NCI-H2107 (cell line): ENCODE measurements at places on chromosomes 2 and 18.
A peak's percentile ranks its signal among the peaks of the same experiment; 100 is the strongest.

GRCh38 chr2:203501873-203502272 lies 33.2 kb downstream of the RAPH1 start:
- no peak for DNase-seq

- DNase-seq = no peak
Observed at GRCh38 chr2:223545830-223546229, 56.3 kb downstream of the SCG2 start.

DNA sequence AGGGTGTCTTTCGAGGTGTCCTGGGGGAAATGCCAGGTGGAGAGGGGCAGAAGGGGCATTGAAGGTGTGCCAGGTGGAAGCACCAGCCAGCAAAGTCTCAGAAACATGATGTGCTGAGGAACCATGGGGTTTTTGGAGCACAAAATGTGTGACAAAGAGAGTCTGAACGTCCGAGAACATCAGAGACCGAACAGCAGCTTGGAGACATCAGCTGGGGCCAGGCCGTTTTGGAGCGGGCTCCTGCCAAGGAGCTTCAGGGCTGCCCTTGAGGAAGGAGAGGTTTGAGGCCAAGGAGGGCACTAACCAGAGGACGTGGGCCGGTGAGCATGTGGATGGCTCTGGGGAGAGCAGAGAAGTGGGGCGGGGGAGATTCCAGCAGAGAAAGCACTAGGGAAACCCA lies 5.3 kb upstream of the MBP start:
- no peak for DNase-seq

DNA sequence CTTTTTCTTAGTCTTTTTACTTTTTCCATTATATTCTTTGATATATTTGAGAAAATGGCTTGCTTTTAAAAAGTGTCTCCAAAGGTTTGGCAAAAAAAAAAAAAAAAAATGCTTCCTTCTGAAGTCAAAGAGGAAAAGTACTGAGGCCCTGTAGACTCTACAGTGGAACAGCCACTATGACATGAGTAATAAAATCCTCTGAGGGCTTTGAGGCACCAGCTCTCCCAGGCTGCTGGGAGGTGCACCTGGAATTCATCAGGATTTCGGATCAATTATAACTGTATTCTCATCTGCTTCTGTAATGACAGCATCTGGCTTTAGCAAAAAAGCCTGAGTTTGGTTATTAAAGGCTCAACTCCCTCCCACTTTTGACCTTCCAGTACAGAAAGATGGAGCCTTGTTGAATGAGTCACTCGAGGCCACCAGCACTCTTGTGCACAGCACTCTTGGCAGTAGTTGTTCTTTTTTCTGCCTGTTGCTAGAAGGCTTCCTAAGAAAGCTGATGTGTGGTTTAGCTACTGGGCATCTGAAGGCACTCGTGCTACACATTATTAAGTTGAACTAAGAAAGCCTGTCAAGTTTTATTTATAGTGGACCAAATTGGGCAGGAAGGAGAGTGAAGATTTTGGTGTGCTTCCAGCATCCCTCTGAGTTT lies 131.3 kb downstream of the PRPF40A start:
- DNase-seq = no peak

- no peak for DNase-seq
Observed at GRCh38 chr18:74595431-74595830, 2.2 kb upstream of the ZNF407 start.

DNA sequence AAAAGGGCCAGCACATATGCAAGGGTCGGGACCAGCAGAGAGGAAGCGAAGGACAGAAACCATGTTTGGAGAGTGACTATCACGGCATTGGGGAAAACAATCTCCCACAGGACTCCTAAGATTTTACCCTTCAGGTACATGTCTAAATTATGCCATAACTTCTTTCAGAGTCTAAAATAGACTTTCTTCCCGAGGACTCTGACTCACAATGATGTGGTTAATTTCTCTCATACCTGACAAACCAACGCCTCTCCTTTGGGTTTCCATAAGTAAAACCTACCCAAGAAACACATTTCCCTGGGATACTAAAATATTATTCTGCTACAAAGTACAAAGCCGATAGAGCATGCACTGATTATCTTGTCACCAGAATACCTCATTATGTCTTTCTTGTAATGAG lies 127.8 kb upstream of the NETO1 start:
- no peak for DNase-seq

GRCh38 chr2:118882693-118883336 lies 35.4 kb upstream of the EN1 start:
- DNase-seq = peak; percentile 20

DNA sequence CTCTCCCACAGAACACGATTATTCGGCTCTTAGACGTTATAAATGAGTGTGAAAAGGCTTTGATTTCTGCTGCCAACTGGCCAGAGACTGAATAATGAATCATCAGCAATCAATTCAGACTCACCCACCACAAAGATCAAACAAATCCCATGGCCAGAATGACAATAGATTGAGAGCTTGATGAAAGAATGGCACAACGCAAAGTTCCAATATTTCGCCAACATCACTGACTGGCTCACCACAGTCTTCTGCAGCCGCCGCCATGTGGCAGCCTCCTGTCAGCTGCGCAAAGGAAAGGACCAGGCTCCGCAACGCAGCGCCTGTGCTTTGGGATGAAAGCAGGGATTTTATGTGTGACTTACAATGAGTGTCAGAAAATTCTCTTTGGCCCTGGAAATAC lies 104.4 kb upstream of the SOX11 start:
- DNase-seq = no peak

DNA sequence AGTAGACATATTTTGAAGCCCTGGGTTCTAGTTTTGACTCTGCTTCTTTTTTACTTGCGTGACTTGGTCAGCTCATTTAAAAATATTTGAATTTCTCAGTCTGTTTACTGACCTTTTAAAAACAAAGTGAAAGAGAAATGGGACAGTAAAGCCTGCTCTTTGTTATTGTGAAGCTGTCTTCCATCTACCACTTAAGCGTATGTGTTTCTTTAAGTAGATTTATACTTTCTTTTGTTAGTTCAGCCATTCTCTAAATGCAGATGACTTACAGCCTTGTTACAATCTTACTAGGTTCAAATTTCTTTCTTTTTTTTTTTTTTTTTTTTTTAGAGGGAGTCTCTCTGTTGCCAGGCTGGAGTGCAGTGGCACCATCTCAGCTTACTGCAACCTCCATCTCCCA lies 79.5 kb downstream of the UBR3 start:
- DNase-seq = no peak

DNA sequence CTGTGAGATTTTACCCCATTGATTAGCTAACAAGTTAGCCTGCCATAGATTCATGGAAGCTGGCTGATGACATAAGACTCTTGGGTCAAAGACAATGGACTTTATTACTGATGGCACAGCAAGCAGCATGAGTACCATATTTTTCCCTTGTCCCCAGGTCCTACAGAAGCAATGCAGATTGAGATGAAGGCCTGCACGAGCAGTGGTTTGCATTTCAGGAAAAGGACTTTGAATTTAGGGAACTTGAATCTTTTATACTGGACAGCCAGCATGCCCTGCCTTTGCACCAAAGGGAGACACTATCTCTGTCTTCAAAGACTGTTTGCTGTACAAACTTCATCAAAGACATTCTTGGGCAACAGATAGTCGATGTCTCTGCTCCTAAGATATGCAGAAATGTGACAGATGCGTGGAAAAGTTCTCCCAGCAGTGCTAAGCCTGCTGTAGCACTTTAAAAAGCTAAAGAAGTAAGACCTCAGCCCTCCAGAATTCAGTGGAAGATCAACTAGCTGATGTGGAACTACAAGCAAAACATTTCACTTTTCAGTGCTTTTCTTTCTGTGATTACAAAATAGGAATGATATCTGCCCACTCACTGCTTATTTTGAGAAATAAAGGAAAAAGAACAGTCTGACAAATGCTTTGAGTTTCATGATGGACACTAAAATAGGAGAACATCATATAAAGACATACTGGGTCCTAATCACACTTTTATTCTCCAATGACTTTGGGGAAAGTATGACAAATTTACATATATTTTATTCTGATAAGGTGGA lies 44.4 kb upstream of the TANK start:
- no peak for DNase-seq

DNA sequence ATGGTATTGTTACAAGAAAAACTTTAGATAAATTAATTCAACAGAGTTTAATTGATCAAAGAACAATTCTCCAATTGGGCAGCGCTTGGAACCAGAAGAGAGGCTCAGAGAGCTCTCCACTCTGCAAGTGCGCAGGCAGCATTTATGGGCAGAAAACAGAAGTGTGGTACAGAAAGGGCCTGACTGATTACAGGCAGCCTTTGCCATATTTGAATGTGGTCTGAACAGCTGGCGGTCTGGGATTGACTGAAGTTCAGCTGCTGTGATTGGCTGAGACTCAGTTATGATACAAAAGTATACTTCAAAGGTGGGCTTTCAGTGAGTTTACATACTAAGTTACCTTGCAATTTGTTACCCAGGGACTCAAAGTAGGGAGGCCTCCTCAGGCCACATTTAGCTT lies 301.3 kb upstream of the ID2 start:
- no peak for DNase-seq

DNA sequence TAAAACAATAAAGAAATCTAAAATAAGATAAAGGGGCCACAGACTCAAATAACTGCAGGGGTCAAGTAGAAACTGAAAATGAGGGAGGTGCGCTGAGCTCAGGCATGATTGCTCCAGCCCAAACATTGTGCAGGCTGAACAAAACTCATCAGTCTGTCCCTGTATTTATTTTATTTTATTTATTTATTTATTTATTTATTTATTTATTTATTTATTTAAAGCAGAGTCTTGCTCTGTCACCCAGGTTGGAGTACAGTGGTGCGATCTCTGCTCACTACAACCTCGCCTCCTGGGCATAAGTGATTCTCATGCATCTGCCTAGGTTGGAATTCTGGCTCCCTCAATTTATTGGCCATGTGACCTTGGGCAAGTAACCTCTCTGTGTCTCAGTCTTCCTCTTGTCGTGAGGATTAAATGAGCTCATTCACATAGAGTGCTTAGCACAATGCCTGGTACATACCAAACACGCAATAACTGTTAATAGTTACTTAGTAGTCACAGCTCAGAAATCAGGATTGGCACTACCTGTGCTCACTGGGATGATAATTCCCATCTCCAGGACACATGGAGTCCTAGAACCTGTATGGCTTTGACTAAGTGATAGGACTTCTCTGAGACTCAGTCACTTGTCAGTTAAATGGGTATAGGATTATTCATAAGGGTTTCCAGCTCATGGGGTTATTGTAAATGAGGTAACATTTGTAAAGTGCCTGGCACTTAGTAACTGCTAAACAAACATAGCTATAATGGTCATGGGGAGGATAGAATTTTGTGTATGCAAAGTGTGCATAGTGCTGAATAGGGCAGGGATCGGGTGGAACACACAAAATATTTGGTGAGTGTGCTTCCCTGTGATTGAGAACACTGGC lies 6.0 kb downstream of the SPEG start:
- DNase-seq = no peak

- DNase-seq = no peak
Observed at GRCh38 chr2:238706673-238707072, 141.2 kb upstream of the TWIST2 start.

DNA sequence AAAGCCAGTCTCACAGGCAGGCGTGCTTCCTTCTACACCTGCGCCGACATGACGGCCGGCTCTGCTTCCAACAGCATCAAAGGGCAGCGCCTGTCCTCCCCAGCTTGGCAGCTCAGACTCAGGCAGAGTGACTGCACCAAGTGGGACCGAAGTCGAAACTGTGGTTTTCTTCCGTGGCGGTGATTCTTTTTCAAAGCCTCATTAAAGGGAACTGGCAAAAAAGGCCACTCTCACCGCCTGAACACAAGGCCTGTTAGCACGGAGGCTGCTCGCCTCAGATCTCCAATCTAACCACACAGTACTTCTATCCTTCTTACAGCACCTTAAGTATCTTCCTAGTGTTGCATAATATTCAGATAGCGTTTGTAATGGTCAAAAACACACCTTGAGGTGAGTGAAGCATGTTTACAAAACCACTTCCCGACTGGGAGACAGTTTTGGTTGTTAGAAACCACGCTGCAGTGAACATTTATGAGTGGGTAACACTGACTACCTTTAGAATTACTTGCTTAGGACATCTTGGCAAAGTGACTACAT lies 236.4 kb downstream of the HDAC4 start:
- peak; percentile 21 for DNase-seq

DNA sequence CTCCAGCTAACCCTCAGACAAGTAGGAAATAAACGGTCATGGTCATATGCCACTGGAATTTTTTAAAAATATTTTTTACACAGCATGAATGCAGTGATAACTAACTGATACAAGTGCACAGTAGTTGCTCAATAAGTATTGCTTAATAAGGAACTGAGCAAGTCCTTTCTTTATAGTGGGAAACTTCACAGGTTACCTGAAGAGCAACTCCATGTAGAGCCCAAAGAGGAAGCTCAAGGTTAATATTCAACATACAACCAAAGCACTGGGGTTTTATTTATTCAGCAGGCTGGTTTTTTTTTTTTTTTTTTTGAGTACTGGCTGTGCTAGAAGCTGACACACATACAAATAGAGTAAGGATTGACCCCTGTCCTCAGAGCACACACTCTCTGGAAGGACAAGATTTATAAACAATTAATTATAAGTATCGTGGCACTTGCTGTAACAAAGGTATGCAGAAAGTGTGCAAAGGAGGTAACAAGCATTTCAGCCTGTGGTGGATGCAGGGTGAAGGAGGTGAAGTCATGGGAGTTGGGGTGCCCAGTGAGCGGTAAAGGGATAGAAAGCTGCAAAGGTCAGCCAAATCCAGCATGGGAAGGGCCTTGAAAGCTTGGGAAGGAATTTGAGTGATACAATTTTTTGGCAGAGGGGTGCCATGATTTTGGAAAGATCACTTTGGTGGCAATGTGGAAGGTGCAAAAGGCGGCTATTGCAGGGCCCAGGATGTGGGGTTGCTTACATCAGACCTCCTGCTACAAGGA lies 52.7 kb downstream of the ATOH8 start:
- no peak for DNase-seq

DNA sequence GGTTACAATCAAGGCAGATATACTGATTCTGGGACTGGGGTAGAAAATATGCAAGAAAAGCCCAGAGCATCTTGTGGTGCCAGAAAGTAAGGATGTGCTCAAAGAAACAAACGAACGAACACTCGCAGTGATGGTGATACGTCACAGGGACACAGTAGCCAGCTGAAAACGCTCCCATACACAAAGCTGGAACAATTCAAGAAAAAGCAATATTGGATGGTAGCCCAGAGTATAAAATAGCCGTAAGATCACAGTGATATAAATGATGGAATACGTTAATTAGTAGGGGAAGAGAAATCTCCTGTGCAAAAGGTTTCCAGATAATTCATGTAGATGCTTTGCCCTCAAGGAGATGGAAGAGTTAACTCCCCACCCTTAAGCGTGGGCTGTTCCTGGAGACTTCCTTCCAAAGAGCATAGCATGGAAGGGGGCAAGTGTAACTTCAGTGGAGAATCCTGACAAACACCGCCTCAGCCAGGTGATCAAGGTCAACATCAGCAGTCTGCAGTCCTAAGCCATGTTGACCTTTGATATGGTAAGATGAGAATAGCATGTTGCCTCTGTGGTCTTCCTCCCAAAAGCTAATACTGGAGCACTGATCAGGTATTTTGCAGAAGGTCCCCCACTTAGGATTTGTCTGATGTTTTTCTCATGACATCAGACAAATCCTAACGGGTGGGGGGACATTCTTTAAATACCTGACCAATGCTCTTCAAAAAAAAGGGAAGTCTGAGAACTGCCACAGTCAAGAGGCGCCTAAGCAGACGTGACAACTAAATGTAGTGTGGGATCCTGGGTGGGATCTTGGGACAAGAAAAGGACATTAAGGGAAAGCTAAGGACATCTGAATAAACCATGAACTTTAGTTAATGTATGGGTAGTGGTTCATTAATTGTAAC lies 99.0 kb downstream of the NCK2 start:
- no peak for DNase-seq

GRCh38 chr18:74897971-74898657 lies 300.4 kb downstream of the ZNF407 start:
- DNase-seq = no peak

GRCh38 chr2:207258263-207258991 lies 92.7 kb upstream of the KLF7 start:
- DNase-seq = peak; percentile 35
